SJSA1 (cell line): ENCODE measurements at places on chromosomes 5 and 9.

GRCh38 chr5:145847499-145848497 lies 12.7 kb upstream of the PRELID2 start:
- no peak for DNase-seq

GRCh38 chr9:120978987-120979386 lies 52.4 kb upstream of the TRAF1 start:
- no peak for DNase-seq

DNA sequence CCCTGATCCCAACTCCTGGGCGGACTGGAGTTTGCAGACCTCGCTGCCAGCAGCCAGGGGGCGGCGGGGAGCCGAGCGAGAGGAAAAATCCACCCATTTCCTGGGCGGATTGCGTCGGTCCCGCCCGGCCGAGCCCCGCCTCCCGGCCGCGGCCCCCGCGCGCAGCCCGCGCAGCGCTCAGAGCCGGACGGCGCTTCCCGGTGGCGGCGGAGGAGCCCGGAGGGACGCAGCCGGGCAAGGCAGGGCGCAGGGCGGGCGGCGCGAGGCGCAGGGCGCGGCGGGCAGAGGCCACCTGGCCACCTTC lies at the start of gene OLFM1:
Gene OLFM1, plus strand, starts transcription at position 180 of the 304 bp plus-strand sequence. CDS start 322 bp downstream, outside the sequence.
- peak; percentile 80 for DNase-seq

- no peak for DNase-seq
Measured at GRCh38 chr5:94130077-94130476, 388.7 kb upstream of the POU5F2 start.

DNA sequence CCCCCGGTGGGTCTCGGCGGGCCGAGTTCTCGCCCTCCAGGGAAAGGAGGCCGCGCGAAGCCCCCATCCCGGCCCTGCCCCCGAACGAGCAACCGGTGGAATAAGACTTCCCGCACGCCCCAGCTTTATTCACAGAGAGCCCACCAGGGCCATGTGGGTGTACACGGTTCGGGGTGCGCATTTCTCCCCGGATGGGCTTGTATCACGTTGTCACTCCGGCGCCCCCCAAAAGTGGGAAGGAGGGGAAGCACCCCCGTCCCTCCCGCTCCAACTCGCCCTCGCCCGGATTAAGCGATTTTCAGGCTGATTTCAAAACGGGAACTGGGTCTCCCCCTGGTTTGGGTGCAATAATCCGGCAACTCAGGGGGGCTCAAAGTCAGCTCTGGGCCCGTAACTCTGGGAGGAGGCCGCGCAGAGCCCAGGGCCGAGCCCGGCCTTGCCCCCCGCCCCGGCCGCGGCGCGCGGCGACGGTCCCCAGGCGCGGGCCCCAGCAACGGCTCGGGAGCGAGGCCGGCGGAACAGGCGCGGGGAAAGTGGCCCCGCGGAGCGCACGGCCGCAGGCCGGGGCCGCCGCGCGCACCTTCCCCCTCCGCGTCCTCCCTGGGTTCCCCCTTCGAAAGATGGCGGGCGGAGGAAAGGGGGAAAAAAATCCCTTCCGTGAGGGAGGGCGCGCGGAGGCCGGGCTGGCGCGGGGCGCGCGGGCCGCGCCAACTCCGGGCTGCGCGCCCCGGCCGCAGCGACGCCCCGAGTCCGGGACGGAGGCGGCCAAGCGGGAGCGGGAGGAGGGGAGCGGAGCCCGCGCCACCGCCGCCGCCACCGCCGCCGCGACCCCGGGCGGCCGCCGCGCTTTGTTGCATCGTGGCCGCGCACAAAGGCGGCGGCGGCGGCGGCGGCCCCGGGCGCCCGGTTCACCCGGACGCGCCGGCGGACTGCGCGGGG lies 644 bp downstream of the BRD3 start:
- DNase-seq: peak; percentile 42

DNA sequence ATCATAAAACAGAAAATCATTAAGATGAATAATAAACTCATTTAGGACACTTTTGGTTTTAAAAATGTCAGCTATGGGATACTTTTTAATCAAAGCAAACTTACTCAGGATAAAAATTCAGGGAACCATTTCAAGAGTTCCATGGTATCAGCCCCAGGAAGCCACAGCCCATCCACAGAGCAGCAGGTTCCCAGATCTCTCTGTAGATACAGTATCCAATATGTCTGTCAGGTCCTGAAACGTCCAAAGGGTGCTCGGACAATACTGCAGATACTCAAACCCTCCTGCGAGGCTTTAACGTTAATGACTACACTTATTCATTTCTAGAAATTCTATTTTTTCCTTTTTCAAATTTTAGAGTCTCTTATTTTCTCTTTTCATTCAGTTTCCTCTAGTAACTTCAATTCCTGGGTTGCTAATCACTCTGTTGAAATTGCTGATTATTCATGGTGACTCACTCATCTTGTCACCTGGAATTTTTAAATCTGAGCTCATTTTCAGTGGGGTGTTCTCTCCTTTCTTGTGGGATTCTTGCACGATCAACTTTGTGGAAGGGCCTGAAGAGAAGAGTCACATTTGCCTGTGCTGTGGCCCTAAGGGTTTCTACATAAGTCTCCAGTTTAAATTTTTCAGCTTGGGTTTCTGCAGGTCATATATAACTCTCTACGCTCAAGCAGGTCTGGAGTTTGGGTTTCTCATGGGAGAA lies 435.8 kb downstream of the CTNND2 start:
- no peak for DNase-seq

DNA sequence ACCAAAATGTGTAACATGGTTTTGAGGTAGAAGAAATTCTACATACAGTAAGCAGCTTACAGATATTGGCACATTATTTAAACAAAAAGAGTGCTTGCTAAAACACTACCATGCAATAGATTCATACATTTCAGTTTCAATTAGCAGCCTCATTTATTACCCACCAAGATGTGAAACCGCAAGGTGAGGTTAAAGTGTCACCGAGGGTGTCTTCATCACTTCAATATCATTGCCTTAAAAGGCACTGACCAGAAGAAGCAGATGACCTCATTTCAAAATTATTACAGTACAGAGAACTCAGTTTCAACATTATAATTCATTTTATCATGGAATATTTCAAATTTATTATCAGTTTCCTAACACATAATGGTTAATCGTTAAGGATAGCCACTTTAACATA lies 302.2 kb downstream of the ISL1 start:
- DNase-seq: no peak

- no peak for DNase-seq
Measured at GRCh38 chr9:121218357-121219027, 16.8 kb upstream of the RAB14 start.
